Esophagus muscularis mucosa (tissue), 4 donors: ENCODE measurements at places on chromosomes 5 and 9. TPM values are rescaled to one million over a fixed set of nuclear protein-coding genes. Genes with fewer than 3 reads are reported as not detected.

DNA sequence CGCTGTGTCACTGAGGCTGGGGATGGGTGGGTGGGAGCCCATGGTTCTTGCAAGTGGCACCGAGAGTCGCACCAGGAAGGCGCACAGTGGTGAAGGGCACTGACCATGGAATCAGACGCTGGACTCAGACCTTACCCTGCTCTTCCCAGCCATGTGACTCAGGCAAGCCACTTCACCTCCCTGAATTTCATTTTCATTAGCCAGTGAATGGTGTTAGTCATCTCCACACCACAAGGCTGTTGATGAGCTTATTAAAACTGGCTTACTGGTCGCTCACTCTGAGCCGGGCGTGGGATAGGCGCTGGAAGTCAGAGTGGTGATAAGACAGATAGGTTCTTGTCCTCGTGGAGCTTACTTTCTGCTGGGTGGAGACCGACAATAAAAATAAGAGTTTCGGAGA, 25.1 kb downstream of the FGF18 start:
- no peak for DNase-seq

DNA sequence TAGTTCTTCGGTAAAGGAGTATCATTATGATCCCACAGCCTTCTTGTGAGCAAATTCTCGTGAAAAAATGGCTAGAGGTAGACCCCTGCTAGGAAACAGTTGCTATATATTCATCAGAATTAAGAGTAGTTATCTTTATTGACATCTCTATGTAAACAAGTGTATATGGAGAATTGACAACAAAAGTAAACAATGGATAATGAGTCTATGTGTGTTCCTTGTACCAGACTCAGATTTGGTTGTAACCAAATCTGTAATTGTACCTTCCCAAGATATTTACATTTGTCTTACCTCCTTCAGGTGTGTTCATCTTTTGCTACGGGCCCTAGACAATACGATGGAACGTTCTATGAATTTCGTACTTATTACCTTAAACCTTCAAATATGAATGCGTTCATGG, 2.1 kb downstream of the NIPSNAP3B start:
- DNase-seq: no peak

GRCh38 chr5:128121651-128122050, 38.1 kb downstream of the SLC12A2 start:
- no peak for DNase-seq

- peak; percentile 60 for DNase-seq
Measured at GRCh38 chr9:71765693-71766092, 2.6 kb downstream of the CEMIP2 start.

GRCh38 chr9:16524823-16525222, 345.6 kb downstream of the BNC2 start:
- DNase-seq: no peak

DNA sequence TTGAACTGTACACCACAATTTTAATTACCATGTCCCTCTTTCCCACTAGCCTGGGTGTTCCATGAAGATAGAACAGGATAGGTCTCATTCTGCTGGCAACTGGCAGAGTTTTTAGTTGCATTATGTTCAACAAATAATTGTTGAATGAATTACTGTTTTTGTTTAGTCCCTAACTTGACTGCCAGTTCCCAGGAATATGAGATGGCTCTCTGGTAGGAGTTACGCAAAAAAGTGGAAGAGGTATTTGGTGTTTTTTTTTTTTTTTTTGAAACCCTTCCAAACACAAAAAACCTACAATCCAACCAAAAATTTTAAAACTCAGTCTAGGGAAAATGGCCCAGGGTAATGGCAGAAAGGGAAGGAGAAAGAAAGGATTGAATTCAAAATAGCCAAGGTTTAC, 153.6 kb downstream of the GNAQ start:
- DNase-seq: no peak

- DNase-seq: no peak
Measured at GRCh38 chr9:105700668-105701067, 6.3 kb downstream of the TMEM38B start.

DNA sequence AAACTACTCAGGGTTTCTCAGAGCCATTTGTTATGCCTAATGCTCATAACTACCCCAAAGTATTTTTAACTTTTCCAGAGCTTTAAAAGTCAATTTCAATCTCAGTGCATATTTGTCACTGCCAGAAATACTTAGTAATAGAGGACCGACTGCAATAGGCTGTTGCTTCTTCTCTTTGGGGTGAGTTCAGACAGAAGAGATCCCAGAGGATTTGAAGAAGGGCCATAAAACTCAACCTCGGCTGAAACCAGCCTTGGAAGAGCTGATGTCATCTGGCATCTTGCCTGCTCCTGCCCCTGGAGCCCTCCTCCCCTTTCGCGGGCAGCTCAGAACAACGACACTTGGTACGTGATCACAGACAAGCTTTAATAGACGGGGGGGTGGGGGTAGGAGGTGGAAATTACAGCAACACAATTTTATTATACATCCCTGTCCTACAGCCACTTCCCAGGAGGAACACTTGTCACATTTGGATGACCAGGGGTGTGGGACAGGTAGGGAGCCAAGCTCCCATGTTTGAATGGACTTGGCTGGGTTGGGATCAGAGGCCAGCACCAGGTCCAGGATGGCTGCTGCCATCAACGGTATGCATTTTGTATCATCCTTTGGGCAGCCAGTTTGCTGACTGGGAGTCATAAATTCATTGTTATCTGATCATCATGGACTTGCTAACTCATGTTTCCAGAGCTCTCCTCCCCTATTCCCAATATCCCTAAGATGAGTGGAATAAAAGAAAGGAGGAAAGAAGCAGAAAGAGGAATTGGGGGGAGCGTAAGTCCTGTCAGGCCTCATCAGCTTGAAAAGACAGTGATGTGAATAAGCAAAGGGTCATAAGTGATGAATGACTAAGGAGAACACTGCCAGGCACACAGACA, 186.6 kb upstream of the PANK3 start:
- no peak for DNase-seq

GRCh38 chr5:43396762-43397304, 15.4 kb downstream of the CCL28 start:
- DNase-seq: peak; percentile 91

- DNase-seq: no peak
Measured at GRCh38 chr9:137230705-137231371, at the start of gene SLC34A3. TSS of gene SLC34A3 (plus strand) at chr9:137230901. CDS start at chr9:137231703, 802 bp downstream.

DNA sequence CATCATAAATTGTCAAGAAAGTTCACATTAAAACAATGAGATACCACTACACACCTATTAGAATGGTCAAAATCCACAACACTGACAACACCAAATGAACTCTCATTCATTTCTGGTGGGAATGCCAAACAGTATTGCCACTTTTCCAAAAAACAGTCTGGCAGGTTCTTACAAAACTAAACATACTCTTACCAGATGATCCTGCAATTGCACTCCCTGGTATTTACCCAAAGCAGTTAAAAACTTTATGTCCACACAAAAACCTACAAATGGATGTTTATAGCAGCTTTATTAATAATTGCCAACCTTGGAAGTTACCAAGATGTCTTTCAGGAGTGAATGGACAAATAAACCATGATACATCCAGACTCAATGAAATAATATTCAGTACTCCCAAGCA, 56.8 kb downstream of the ZNF608 start:
- no peak for DNase-seq

- no peak for DNase-seq
Measured at GRCh38 chr5:13217636-13218035, 726.9 kb downstream of the DNAH5 start.

DNA sequence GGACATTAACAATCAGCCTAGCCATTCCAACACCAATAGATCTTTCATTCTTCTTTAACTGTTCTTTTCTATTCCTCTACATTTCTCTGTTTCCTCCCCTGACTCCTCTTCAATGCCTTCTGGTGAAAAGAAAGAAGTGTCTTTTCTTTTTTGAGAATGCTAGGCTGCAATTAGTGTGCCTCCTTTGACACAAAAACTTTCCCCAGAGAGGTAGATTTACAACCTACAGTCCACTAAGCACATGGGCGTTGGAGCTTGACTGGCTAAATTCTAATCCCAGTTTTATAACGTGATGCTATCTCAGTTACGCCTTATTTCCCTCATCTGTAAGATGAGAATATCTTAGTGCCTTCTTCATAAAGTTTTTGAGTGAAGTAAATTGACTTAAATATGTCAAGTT, 16.9 kb upstream of the ANKRD55 start:
- DNase-seq: no peak

DNA sequence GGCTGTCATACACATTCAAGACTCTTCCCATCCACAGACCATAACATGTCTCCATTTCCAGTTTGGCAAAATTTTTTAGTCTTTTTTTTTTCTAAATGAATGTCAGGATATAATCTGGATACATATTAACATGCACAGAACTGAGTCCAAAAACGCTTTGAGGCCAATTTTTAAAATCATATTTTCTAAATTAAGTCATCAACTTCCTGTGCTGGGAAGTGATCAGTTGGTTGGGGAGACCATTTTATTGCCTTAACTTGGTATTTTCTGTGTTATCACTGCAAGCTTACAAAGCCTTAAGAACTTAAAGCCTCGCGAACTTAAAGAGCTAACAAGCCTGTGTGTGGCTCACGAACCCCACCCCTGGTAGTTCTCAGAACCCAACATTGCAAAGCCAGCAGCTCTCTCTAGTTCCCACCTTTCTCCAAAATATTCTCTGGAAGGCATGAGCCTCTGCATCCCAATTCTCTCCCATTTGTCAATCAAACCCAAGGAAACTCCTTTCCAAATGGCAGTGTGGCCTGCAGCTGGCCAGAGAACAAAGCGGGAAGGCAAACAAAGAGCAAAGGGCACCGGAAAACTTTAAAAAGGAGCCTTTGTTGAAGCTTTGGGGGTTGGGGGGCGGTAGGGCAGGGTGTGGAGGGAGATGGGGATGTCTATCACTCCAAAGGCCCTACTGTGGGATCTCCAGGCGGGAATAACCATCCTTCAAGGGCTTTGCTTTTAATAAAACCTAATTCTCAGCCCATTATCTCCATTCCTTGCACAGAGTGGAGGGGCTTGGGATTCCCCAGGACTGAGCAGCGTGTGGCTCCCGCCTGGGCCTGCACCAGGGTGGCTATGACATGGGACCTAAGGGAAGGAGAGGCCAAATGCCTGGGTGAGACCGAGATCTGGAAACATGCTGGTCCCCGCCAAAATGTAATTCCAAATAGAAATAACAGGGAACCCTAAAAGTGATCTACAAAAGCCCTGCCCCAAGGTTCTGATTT, 65.0 kb downstream of the ROR2 start:
- DNase-seq: no peak

GRCh38 chr9:131436376-131436775, 42.5 kb downstream of the PRRC2B start:
- no peak for DNase-seq

GRCh38 chr5:173660481-173661280, 44.2 kb upstream of the BOD1 start:
- DNase-seq: no peak

DNA sequence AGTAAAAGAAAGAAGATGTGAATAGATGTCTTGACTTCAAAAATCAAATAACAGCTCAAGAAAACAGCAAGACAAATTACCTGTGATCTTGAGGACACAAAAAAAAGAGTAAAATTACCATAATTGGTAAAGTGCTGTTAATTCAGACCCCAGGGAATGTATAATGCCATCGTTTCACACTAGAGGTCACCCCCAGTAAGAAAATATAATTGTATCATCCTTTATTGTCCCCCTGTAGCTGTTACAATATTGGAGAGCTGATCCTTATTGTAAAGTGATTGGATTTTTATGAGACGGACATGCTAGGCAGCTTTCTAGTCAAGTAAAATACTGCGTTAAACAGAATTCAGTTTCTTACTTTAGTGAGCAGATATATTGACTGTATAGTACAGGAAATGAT, 377.0 kb downstream of the TLE1 start:
- no peak for DNase-seq

GRCh38 chr9:133822430-133823065, 84.4 kb upstream of the SARDH start:
- no peak for DNase-seq

GRCh38 chr9:17025281-17025680, 109.6 kb upstream of the CNTLN start:
- DNase-seq: no peak

GRCh38 chr5:72071906-72072305, 35.4 kb upstream of the MAP1B start:
- DNase-seq: no peak

- peak; percentile 26 for DNase-seq
Measured at GRCh38 chr5:169798438-169798837, 161.4 kb downstream of the DOCK2 start.

DNA sequence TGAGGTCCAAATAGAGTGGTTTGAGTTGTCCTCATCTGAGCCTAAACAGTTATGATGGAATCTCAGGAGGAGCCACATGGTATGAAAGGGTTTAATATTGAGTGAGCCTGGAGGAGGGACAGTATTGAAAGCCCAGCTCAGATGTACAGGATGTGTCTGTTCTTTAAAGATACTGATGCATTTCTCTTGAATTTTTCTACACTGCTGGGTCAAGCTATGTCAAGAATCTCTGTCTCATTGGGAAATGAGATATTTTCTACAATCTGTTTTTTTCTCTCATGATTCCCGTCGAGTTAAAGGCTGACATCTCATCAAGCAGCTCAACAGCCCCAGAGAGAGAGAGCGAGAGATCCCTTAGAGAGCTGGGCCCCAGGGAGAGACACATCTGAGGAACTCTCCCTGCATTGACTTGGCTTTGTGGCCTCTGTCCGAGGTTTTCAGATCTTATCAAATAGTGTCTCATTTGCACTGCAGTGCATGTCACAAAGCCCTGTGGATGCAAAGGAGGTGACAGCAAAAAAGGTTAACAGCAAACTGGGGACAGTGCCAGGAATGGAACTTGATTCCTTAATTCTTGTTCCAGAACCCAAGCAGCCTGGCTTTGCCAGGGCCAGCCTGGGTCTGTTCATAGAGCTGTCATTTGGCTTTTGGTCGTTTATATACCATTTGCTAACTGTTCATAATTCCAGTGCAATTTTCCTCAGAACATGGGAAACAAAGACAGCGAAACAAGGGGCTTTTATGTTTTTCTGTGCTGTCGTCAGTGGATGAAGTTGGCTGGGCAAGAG, 19.0 kb upstream of the ACTBL2 start:
- no peak for DNase-seq

GRCh38 chr5:50751064-50751657, 84.7 kb downstream of the PARP8 start:
- no peak for DNase-seq

The FAXDC2 gene
- 27.6 TPM for total RNA-seq

The PCDHGB5 gene
- total RNA-seq: 10.0 TPM

The SFXN1 gene
- total RNA-seq: 18.1 TPM

The IFNA2 gene
- not detected for total RNA-seq

The FPGS gene
- total RNA-seq: 36.1 TPM

The LHX6 gene
- total RNA-seq: 3.3 TPM

The GGTA1 gene
- total RNA-seq: 12.5 TPM

The WDR38 gene
- total RNA-seq: 0.32 TPM

The ZNF883 gene
- 2.1 TPM for total RNA-seq
